ENCODE measurements at places on chromosomes 1 and 21.
A peak's percentile ranks its signal among the peaks of the same experiment; 100 is the strongest.

- no peak for DNase-seq
These were observed 18.0 kb downstream of the CLCA2 start for GRCh38 chr1:86441997-86442396.

- no peak for DNase-seq
These were observed 868 bp downstream of the ZBTB40 start for GRCh38 chr1:22452481-22452957.

GRCh38 chr1:13228343-13228781, 2.4 kb upstream of the PRAMEF18 start:
- DNase-seq, result peak; percentile 26

- no peak for DNase-seq
These were observed 62.3 kb downstream of the PTGS2 start for GRCh38 chr1:186617926-186618325.

DNA sequence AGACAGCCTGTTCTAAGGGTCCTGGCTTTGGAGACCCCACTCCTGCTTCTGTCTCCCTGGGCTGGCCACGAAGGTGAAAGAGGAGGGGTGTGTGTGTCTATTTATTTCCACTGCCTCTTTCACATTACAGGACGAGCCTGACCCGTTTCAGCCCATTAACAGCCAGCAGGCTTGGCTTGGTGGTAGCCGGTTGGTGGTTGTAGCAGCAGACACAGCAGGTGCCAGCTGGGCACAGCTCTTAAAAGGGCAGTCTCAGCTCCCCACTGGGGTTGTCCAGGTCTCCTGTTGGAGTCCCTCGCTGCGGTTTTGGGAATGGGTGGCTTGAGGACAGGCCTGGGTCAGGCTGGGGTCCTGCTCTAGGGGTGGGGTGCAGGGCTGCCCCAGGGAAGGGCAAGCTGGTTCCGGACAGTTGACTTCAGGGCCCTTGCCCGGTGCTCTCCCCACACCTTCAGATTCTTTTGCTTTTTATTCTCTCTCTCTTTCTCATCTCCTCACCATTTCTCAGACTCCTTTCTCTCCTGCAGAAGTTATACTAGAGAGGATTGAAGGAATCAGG, 84.6 kb downstream of the ACTL8 start:
- no peak for DNase-seq

- DNase-seq, result no peak
These were observed 324.9 kb upstream of the NFIA start for GRCh38 chr1:60757485-60757884.

DNA sequence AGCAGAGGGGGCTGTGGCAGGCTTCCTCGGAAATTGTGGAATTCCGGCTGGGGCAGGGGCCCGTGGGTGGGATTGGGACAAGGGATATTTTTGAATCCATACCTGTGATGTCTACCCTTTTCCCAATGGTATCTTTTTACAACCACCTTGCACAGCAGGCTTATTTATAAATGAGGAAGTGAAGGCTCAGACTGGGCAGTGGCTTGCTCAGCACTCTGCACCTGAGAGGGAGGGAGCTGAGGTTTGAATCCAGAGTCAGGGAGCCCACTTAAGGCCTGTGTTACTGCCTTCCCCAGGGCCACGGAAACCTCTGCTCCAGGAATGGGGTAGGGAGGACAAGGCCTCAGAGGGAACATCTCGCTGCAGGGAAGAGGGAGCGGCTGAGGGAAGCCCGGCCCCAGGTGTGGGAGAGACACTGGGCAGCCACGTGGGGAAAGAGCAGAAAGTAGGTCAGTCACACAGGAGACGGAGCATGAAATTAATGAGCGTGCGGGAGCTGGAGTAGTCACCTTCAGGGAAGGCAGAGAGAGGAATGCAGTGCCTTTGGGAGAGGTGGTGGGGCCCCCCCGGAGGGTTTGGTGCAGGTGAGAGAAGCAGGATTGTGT, 35.4 kb upstream of the SCMH1 start:
- DNase-seq, result no peak

- no peak for DNase-seq
These were observed 128.0 kb downstream of the NTPCR start for GRCh38 chr1:233078396-233078795.

DNA sequence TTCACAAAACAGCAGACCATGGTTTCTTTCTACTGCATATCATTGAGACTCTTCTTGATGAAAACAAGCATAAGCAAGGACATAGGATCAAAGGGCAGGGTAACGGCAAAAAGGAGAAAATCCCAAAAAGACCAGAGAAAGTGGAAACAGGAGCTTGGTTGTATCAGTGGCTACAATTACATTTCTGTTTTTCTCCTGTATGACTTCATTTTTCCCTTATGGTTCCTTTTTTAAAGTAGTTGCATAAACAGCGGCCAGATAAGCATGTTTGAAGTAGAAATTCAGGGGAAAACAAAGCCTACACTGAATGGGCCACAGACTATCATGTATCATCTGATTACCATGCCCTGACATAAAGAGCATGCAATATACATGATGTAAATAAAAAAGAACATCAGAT, 4.6 kb downstream of the EGLN1 start:
- DNase-seq, result no peak

DNA sequence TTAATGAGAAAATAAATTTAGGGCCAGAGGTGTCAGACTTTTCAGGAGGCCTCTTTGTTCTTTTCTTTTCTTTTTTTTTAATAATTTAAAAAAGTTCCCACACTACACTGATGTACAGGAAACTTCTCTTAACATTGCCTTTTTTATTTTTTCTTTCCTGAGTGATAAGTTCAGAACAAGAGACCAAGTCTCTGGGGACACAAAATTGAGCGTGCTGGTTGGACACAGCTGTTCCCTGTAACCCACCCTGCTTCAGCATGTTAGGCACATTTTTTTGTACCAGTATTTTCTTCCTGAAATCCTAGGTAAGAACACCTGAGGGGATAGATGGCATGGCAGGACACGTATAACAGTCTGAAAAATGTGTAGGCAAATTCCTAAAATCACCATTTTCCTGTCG, 50.1 kb downstream of the PBX1 start:
- no peak for DNase-seq

DNA sequence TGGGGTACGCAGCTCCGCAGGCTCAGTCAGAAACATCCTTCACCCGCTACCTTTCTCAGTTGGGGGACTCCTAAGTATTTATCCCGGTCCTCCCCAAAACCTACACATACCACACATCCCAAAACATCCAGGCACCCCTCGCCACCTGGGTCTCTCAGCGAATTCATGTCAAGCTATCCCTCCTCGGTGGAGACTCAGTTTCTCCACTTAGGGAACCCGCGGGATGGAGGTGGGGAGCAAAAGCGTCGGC, 1.3 kb upstream of the ZBTB7B start:
- no peak for DNase-seq

GRCh38 chr1:81549588-81550127, 251.1 kb upstream of the ADGRL2 start:
- DNase-seq, result no peak

GRCh38 chr1:216476341-216476740, 53.1 kb upstream of the USH2A start:
- DNase-seq, result no peak

- no peak for DNase-seq
These were observed 658 bp upstream of the COL16A1 start for GRCh38 chr1:31704271-31705079.

GRCh38 chr1:58964880-58965279, 181.0 kb upstream of the JUN start:
- no peak for DNase-seq

GRCh38 chr1:35883635-35884101, 659 bp downstream of the AGO1 start:
- peak; percentile 25 for DNase-seq

GRCh38 chr1:75079538-75080290, 54.5 kb upstream of the LHX8 start:
- DNase-seq, result no peak

DNA sequence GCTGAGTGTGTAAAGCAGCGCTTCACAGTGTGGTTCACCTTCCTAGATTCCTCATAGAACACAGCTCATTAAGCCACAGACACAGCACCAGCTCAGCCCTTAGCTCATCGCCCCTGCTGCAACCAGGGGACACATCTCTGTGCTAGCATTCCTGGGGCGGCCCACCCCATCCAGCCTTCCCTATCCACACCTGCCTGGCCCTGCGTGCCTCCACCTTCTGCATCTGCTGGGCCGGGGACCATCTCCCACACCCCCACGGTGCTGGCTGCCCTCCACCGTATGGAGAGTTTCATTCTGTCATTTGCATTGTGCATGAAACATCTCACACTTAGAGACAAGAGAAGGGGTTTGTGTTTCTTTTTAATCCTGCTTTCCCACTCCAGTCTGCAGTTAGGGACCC, 35.8 kb upstream of the PRSS38 start:
- DNase-seq, result no peak

GRCh38 chr1:116532671-116533428, 38.0 kb downstream of the CD58 start:
- DNase-seq, result no peak

GRCh38 chr1:53321366-53321765, 6.5 kb downstream of the LRP8 start:
- no peak for DNase-seq

DNA sequence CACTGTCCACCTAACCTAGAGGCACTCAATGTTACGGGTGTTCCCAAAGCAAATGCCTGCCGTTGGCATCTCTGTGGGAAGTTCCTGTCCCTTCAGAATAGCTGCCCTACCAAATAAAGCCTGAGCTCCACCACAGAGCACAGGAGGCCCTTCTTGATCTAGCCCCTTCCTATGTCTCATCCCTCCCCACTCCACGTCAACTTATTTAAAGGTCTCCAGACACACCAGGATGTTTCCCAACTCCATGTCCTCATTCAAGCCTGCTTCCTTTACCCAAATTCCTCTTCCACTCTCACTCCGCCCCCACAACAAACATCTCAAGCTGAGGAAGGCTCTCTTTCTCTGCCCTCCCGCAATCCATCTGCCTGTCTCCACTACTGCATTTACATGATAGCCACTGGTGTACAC, 87.7 kb downstream of the TGFBR3 start:
- no peak for DNase-seq

DNA sequence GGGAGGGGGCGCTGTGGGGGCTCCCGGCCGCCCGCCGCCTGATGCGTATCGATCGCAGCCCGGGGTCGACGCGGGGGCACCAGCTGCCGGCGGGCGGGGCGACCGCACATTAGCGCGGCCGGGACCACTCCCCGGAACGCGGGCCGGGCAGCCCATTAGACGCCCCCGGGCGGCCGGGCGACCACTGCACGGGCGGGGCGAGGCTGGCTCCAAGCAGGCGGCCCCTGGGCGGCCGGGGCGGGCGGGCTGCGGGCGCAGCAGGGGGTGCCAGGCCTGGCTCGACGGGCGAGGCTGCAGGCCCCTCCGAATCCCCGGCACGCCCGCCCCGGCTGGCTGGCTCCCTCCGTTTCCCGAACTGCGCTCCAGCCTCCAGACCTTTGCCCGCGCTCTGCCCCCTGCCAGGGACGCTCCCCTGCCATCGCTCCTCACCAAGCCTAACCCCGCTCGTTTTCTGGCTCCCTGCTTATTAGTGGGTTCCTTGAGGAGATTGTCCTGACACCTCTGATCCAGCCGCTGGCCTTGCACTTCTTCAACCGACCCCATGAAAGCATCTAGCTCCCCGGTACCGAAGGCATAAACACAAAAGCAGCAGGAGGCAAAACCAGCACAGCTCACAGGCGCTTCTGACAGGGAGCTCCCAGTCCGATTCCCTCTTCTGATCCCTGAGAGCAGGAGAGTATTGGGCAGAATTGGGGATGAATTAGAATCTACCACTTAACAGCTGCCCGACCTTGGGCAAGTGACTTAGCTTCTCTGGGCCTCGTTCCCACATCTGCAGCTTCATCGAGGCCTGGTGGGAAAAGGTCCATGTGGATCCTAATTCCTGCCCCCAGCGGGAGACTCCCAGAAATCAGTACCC, 92.6 kb upstream of the CASZ1 start:
- DNase-seq, result no peak

- DNase-seq, result no peak
These were observed 136.0 kb upstream of the KLHDC7A start for GRCh38 chr1:18344755-18345154.

DNA sequence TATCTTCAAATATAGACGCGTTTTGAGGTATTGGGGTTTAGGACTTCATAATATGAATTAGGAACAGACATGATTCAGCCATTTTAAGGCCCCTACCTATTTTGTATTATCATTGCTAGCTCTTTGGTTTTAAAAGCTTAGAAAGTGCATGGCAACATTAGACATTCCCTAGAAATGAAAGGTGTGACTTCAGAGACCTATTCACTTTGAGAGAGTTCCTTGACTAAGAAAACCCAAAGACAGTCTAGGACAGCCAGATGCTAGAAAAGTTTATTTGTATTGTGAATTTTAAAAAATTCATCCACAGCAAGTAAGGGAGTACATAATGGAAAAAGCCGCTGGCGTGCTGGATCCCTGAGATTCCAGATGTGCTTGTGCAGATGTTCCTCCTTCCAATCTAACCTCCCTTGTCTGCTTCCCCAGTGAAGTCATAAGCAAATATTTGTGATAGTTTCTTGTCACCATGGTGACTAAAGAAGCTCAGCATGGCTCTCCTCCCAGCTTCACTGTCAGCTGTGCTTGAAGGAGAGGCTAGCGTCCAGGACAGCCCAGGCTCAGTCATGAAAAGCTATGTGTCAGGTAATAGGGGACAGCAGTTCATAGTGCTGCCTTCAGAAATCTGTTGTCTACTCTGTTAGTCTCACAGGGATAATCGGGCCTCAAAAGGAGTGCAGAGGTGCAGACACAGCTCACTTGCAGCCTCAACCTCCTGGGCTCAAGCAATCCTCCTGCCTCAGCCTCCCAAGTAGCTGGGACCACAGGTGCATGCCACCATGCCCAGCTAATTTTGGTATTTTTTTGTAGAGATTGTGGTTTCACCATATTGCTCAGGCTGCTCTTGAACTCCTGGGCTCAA, 34.8 kb downstream of the KPNA6 start:
- DNase-seq, result peak; percentile 10

GRCh38 chr1:162028726-162029125, 5.1 kb upstream of the OLFML2B start:
- no peak for DNase-seq

DNA sequence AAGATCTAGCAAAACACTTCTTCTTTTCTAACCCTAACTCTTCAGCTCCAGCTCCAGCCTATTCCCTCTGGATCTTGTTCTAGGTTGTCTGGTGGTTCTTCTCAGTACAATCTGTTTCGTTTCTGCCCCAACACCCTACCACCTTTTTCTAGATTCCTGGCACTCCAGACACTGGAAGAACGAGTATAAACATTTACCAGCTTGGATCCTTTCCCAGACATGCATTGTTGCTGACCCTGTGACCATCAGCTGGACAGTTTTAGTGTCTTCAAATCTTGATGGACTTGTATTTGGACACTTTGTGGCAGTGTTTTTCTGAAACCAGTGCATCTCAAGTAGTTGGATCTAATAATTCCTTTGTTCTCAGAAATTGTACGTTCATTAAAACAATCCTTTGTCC, 30.6 kb upstream of the CACNA1E start:
- DNase-seq, result no peak

- DNase-seq, result no peak
These were observed 39.4 kb downstream of the CD46 start for GRCh38 chr1:207791290-207791689.

Data from CD4-positive, alpha-beta T cell treated with Interleukin-2 at 100 ng/mL for 4 hours (primary cell).